ENCODE measurements at places on chromosomes 16 and 17.

- DNase-seq = no peak
Measured at GRCh38 chr16:86405319-86405718, 105.0 kb upstream of the FOXF1 start.

GRCh38 chr17:40664582-40665333, at the start of gene KRT222:
TSS of gene KRT222 (minus strand) at chr17:40665177. CDS start at chr17:40665099, 78 bp downstream.
- DNase-seq = no peak

DNA sequence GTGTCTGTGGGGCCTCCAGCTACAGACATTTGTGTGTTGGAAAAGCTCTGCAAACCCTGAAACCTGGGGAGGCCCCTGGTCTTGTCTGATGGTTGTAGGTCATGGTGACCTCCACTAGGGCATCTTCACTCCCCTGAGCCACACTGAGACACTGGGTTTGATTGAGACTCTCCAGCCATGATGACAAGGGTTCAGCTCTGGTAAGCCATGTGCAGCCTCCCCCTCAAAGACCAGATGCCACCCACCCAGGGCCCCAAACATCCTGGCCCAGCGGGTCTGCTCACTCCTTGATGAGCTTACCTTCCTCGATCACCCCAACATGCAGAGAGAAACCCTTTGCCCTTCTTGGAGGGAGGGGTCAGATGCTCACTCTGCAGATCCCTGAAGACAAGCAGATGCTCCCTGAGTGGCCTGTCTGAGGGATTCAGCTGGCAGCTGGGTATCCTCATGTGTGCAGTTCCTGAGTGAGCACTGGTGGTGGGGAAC, 101.6 kb downstream of the METRNL start:
- DNase-seq = peak; percentile 21

DNA sequence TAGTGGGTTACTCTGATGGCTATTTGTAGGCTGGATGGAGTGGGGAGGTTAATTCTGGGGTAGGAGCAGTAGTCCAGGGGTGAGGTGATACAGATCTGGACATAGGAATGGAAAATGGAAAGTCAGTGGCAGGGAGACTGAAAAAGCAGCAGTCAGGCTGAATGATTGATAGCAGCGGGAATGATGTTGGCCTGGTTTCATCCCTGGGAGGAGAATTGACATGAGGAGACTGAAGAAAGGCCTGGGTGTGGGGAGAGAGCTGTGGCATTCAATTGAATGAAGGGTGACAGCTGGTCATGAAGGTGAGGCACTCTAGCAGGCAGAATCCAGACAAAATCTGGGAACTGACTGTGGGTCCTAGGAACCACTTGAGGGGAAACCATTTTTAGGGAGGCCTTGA, 34.7 kb upstream of the CLEC18A start:
- no peak for DNase-seq

DNA sequence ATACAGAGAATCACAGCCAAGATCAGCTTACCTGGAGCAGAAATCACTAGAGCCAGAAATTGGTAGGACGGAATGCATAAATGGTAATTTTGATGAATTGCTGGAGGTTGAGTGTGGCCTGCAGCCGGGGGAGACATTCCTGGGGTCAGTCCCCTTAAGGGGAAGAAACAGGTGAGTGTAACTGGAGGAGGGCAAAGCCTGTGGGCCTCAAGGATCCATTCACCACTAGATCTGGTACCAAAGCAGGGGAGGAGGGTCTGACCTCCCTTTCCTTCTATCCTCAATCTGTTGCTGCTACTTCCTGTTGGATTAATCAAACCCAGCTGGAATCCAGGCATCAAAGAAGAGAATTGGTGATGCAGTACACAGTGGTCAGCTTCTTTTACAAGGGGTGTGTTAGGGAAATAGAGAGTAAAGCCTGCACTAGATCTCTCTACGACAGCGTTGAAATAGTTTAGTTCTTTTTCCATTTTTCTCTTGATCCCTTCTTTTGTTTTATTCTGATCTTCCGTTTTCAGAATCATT, 8.6 kb upstream of the ABCA9 start:
- no peak for DNase-seq

DNA sequence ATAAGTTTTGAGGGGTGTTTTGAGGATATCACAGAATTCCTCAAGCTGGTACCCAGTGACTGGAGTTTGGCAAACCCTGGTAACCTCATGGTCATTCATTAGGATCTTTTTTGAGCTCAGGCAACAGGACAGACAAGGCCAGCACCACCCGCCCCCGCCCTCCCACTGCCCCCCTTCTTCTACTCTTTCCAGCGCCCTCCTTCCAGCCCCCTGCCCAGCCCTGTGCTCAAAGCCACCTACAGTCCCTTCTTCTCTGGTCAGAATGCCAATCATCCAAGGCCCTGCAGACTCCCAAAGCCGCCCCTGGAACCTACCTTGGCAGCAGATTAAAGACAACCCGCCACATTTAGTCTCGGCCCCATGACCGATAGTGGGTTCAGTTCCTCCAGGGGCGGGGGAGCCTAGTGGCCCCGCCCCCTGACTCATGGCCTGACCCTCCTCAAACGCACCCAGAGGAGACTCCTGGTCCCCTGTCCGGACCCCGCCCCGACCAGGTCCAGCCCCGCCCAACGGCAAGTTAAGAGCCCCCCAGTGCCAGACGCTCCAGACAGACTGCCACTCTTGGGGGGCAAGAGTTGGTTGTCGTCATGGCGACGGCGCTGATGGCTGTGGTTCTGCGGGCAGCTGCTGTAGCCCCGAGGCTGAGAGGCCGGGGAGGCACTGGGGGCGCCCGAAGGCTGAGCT, at the start of gene NAGS:
TSS of gene NAGS (plus strand) at position 546 of the 684 bp plus-strand sequence. CDS start at position 588, 42 bp downstream.
- DNase-seq = no peak

DNA sequence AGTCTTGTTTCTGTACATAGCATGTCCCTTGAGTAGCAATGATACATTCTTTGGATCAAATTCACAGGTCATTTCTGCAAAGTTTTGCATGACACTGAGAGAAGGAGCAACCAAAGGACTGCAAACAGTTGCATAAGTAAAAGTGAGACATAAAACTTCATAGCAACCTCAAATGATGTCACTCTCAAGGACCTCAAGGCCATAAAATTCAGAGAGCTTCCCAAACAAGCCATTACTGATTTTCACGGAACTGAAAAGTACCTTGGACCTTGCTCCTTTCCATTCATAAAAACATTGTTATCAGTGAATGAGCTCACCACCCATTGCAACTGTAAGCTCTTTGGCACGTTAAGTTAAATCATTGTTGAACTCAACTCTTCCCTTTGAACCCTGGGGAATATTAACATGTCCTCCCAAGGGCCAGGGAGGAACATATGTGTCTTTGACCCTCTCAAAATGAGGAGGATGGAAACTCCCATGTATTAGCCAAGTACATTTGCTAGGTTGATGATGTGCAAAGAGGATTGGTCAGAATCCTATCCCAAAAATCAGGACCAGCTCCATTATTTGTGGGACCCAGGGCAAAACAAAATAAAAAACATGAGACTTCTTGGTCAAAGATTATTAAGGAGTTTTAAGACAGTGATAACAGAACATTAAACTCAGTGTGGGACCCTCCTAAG, 275.0 kb upstream of the DYNLRB2 start:
- no peak for DNase-seq

DNA sequence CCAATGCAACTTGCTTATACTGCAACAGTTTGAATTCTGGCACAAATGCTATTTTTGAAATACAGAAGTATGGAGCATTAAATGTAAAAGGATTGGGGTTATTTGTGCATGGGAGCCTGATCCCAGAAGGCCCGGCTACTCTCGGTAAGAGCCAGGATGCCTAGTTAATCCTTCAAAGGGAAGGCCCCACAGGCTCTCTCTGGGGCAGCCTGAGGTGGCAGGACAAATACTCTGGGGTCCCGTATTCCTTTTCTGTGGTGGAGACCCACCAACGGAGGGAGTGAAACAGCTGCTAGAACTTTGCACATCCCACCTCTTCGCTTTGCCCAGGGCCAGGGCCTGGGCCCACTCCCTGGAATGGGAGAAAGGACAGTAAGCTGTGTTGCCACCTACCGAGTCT, 30.4 kb downstream of the ERN1 start:
- no peak for DNase-seq

GRCh38 chr16:62342216-62342615, 306.0 kb upstream of the CDH8 start:
- no peak for DNase-seq

DNA sequence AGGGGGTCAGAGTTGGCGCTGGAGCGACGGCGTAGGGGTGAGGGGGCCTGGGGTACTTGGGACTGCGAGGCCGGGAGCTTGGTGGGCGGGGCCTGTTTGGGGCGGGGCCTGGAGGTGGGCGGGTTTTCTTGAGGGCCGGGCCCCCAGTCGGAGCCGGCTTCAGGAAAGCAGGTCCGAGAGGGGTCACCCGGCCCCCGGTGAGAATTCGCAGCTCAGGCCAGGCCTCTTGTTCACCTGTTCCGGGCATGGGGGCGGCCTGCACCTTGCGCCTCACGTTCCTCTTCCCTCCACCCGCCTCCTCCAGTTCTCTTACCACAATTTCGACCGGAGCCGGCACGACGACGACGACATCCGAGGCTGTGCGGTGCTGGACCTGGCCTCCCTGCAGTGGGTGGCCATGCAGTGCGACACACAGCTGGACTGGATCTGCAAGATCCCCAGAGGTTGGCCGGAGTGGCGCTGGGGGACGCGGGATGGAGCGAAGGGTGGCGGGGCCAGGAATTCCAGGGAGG, 52.5 kb downstream of the MRC2 start:
- peak; percentile 62 for DNase-seq

- DNase-seq = no peak
Measured at GRCh38 chr17:81277946-81278693, 17.0 kb downstream of the SLC38A10 start.

- no peak for DNase-seq
Measured at GRCh38 chr16:70745536-70746025, 55.4 kb downstream of the VAC14 start.

DNA sequence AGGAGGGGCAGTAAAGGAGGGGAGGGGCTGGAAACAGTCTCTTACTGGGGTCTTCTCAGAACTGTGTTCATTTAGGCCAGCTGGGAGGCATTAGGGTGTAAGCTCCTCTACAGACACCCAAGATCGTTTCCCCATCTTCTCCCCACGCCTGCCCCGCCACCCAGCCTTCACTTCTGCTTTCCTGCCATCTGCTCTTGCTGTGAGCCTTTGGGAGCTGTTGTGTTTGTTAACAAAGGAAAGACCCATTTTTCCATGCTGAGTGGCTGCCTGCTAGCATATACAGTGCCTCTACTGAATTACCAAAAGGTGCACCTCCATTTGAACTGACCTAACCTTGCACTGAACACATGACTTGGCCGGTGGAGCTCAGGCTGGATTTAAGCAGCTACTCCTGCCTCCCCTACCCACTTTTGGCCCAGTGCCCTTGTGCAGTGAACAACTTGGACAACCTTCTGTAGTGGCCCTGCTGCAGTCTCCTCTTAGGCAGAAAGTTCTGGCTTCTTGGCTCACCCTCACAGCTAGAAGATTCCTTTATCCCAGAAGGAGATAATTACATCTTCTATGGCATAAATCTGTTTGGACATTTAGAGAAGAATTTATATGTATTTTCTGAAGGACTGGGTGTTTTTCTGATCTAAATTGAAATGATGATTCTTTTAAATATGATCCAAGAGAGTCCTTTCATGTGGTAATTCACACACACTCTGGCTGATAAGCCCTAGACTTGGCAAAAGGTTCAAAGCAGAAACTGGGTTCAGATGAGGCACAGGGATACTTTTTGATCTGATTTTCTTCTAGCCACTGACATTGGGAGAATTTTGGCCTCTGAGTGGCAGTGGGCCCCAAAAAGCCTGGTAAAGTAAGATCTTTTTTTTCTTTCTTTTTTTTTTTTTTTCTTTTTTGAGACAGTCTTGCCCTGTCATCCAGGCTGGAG, 81.9 kb upstream of the HNF1B start:
- DNase-seq = no peak

- no peak for DNase-seq
Measured at GRCh38 chr17:32445074-32445415, 735 bp downstream of the PSMD11 start.

DNA sequence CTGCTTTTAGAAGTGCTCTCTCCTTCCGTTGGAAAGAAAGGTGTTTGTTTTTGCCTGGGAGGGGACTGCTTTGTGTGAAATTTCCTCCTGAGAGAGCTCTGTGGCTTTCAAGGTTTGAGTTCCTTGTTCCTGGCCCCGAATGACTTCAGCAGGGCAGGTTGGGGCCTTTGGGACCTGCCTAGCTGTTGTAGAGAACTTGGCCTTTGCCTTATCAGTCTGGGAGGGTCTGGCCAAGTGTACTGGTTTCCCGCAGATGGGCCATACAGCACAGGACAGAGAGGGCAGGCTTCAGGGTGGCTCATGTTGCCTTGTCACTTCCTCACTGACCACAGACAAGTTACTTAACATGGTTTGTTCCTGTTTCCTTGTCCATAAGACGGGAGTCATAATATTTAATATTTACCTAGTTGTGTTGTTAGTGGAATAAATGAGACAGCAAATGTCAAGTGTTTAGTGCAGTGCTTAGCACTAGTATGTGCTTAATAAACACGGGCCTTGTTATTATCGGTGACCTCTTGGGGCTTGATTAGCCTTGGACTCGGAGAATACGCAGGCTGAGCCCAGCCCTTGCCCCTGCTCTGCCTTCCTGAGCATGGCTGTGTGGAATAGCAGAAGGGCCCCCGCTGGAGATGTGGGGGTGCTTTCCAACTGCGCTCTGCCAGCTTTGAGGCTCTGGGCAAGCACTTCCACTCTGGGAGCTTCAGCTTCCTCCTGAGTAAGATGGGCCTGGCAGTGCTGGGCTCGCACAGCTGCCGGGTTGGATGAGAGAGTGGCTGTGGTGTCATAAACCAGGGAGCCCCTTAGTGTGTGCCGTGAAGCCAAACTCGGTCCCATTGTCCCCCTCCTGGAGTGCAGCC, 6.6 kb downstream of the PRSS8 start:
- DNase-seq = no peak

GRCh38 chr17:37714897-37715296, 30.0 kb downstream of the HNF1B start:
- DNase-seq = no peak

GRCh38 chr17:45341533-45342158, 24.8 kb upstream of the MAP3K14 start:
- peak; percentile 92 for DNase-seq

- no peak for DNase-seq
Measured at GRCh38 chr16:68186877-68187276, 49.0 kb downstream of the ESRP2 start.

- DNase-seq = no peak
Measured at GRCh38 chr17:46868689-46869187, 17.4 kb downstream of the WNT9B start.

DNA sequence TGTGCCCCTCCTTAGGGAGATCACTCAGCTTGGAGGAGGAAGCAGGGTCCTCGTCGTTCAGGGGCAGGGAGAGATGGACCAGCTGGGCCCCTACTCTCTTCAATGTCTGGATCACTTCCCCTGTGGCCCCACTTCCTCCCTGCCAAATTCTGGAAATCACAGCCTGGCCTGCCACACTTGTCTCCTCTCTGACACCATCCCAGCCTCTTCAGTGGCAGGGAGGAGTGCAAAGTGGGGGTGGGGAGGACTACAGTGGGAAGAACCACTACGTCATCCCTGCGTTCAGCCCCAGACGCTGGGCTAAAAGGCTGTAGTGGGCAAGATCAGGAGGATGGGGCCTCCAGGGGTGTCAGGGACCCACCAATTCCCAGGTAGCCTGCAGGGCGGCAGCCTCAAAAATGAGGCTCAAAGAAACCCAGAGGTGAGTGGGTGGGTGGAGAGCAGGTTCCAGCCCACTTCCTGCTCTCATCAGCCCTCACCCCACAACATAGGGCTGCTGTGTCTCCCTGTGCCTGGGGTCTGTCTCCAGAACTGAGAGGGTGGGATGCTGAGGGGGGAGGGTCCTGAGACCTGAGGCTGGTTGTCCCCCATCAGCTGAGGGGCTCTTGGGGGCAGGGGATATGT, 25.0 kb upstream of the TAC4 start:
- DNase-seq = no peak

Measured in RWPE2 (cell line).